Stimulated activated CD8-positive, alpha-beta memory T cell treated with anti-CD3 and anti-CD28 coated beads, Interleukin-2, amount 100 ng/mL, for 1 hour (primary cell): ENCODE measurements at places on chromosomes 7 and 10.

- no peak for DNase-seq
Observed at GRCh38 chr7:157757776-157758467, 421.1 kb downstream of the DNAJB6 start.

GRCh38 chr10:131979821-131980270, 1.9 kb downstream of the BNIP3 start:
- DNase-seq, result no peak

DNA sequence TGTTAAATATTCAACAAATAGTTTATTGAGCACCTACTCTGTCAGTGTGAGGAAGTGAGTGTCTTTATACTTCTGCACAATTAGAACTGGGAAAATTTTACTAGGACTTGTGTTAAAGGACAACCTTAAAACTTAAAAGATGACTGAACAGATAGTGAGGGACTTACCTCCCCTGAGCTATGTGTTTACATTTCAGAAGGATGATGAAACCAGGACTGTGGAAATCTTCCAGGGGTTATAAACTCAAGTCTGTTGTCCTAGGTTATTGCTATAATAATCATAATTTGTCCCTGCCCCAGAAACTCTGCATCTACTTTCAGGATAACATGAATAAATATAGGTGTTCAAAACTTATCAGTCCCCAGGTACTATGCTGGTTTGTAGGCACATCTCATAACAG, 261.0 kb upstream of the MKLN1 start:
- DNase-seq, result no peak

DNA sequence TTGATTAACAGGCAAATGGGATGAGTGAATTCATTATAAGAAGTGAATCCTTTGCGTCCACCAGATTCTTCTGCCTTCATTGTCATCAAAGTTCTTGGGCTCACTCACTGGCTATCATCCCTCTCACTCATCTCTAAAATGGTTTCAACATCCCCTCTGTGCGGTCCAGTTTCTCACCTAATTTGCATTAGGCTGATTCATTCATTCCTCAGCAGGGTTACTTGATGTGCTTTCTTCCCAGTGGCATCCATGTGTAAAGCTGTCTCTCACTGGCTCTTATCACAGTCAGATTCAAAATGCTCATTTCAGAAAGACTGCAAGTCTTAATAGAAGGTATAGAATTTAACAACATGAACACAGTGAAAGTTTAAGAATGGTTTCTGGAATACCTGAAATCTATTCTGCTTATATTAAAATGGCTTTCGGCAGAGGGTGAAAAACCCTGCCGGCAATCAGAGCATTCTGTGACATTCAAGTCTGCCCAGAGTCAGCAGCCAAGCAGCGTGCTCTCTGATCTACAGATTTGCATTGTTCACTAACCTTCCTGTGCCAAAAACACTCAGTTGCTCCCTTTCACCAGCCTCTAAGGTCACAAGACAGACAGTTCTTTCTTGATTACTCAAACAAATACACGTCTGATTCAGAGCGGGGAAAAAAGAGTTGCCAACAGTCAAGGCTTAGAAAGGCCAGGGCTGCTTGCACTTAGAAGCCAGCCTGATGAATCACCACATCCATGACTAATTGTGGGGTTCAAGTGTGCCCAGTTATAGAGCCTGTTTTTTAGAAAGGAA, 106.7 kb downstream of the TES start:
- DNase-seq, result no peak

DNA sequence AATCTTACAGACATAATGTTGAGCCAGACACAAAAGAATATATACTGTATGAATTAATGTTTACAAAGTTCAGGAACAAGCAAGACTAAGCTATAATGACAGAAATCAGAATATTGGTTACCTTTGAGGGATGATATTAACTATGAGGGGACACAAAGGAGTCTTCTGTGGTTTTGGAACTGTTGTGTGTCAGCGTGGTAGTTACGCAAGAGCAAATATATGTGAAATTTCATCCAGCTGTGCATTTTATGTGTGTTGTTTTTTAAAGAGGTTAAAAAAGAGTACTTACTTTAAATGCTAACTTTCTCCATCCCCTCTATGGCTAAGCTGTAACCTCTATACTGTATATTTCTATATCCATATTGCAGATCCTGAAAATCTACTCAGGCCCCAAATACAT, 14.9 kb downstream of the SLC25A28 start:
- DNase-seq, result no peak

GRCh38 chr7:115153176-115153575, 231.3 kb downstream of the MDFIC start:
- DNase-seq, result no peak
